Cerebellar cortex (tissue), 1 donor: ENCODE measurements at places on chromosomes 1 and 21.
A peak's percentile ranks its signal among the peaks of the same experiment; 100 is the strongest.

DNA sequence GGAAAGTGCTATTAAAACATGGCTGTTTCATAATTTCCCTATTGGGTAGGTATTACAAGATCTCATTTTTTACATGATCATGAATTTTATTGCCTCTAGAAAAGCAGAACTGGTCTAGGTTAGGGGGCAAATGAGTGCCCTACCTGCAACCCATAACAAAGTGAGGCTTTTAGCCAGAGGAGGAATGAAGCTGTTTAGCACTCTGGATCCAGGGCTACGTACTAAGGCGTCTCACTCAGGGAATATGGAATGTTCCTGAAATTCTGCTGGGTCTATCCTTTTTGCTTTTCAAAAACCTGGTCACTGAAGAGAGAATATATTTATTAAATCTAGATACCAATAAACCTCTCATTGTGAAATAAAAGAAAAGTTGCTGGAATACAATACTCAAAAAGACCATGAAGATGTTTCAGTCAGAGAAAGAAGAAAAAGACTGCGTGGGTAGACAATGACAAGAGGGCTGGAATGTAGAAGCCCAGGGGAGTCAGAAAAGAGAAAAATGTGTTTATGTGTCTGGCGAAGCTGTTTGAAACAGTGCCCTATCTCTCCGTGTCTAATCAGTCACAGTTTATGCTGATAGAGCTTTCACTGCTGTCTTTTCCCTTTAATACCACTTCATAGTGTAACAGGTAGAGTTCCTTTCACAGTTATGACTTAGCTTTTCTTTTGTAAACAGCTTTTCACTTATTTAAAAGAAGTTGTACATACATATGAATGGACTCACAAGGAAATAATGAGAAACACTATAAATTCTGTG lies 25.0 kb upstream of the SYDE2 start:
- no peak for DNase-seq

DNA sequence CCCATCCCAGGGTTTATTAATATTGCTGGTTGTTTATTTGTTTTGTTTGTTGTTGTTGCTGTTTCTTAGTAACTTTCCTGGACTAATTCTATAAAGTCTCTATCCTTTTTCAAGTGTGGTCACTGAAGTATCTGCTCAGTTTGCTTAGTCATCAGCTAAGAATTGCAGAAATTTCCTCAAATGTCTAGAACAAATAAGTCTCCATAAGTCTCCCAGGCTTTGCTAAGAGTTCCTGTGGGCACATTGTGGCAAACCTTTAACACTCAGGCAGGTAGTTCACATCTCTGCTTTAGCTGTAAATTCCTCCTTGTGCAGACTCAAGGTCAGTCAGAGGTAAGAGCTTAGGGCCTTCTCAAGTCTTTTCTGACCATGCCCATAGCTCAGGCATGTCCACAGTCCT lies 38.9 kb upstream of the C1orf185 start:
- no peak for DNase-seq

GRCh38 chr1:40313958-40314720 lies 2.9 kb downstream of the COL9A2 start:
- DNase-seq = no peak

GRCh38 chr1:159132271-159132881 lies 39.0 kb upstream of the CADM3 start:
- peak; percentile 71 for DNase-seq

GRCh38 chr1:9246215-9246614 lies 11.6 kb downstream of the H6PD start:
- DNase-seq = no peak

DNA sequence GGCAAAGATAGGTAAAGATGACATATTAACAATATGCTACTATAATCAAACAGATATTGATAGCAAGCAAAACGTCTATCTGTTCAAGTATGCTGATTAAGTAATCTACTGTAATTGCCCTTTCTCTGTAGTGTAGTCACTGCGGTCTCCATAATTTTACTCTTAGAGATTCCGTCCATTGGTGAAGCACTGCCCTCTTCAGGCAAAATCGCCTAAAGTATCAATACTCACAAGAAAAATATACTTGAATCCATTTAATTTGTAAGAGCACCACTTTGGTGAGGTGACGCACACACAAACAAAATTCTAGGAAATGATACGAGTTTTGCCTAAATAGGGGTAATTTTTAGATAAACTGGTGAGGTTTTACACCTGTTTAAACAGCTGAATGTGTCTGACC lies 434.6 kb upstream of the CHRM3 start:
- peak; percentile 21 for DNase-seq

GRCh38 chr1:214216779-214217178 lies 64.2 kb upstream of the SMYD2 start:
- no peak for DNase-seq

- no peak for DNase-seq
Measured at GRCh38 chr1:239178961-239179360, 207.4 kb upstream of the CHRM3 start.

- no peak for DNase-seq
Measured at GRCh38 chr1:160864173-160864572, 1.5 kb upstream of the CD244 start.

- DNase-seq = peak; percentile 25
Measured at GRCh38 chr1:119367432-119368124, 1.0 kb upstream of the HAO2 start.

GRCh38 chr1:233865902-233866301 lies 38.6 kb upstream of the SLC35F3 start:
- DNase-seq = no peak
